Urothelium cell line (cell line): ENCODE measurements at places on chromosomes 3 and 15.
A peak's percentile ranks its signal among the peaks of the same experiment; 100 is the strongest.

DNA sequence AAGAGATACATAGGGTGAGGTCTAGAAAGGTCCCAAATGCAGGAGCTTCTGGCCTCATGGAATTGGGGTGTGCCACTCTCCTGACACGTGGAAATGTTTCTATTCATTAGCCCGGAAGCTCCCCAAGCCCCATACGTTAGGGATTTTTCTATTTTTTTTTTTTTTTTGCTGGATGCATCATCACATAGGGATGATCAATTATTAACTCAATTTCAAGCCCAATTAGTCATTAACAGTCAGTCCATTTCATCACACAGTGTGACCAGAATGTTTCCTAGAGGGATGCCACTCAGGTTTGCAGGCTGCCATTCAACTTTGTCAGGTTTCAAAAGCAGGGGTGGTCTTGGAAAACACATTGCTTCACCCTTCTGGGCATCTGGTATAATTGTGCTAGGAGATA is 40.7 kb upstream of the MKRN3 start:
- DNase-seq = no peak

DNA sequence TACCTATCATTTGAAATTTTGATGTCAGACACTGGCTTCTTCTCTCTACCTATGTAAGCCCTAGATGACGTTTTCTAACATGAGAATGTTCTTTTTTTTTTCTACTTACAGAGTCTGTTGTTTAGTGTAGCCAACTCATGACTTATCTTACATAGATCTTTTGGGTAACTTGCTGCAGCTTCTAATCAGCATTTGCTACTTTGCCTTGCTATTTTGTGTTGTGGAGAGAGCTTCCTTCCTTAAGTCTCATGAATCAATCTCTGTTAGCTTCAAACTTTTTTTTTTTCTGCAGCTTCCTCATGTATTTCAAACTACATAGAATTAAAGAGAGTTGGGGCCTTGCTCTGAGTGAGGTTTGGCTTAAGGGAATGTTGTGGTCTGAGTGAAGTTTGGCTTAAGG is 568.7 kb upstream of the BCHE start:
- no peak for DNase-seq

DNA sequence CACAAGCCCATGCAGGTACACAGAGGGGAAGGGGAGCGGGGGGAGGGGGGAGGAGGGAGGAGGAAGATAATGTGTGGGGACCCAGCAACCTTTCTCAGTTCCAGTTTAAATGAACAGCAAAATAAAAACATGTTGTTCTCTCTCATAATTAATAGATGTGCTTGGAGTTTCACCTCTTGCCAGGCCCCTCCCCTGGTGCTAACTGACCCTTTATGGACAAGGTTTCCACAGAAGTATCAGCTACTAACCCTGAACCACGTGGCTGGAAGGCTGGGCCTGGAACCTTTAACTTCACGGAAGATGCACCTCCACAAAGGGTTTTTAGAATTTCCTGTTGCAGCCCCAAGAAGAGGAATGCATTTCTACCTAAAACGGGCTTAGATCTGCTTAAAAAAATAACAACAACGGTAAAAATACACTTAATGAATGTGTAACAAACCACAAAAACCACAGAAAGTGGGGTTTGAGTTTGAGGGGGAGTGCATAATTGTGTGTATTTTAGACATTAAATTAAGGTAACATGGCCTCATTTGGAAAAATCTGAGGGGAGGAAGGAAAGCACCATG is 14.8 kb upstream of the SMAD3 start:
- no peak for DNase-seq

DNA sequence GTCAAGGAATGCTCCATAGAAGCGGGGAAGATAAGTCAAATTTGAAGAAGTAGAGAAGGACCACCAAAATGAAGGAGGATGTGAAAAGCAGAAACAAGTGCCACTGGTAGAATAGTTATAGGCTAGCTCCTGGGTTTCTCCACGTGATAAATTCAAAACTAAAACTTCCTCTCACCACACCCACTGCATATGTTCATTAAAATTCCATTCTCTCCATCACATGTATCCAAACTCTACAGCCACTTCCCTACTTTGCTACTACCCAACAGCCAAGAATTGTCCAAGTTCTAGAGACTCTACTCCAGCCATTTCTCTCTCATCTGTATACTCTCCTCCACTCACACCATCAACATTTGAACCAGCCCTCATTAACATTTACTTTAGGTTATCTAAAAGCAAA is 60.5 kb downstream of the COL8A1 start:
- no peak for DNase-seq

DNA sequence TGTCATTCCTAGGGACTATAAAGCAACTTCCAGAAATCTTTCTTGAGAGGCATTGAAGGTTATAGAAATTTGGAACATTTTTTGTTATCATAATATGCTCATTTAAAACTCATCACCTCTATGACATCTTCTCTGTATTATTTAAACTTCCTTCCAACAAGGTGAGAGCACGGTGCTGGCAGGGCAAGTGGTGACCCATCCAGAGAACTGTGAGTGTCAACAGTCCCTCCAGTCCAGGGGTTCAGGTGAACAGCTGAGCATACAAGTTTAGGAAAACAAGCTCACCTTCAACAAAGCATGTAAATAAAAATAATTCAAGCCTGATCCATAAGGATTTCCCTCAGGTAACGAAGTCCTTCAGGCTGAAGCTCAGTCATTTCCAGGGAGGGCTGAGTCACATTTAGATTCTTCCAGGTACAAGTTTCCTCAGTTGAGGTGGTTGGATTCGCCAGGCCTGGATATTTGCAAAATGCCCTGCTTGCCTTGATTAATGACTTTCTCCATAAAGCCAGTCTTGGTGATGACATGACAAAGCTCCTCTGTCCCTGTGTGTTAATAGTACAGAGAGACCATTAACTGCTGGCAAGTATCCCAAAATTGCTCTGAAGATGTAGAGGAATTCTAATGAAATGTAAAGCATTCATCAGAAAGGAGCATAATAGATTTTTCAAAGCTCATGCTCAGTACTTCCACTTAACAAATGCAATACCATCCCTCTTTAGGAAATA is 263.6 kb upstream of the GADL1 start:
- no peak for DNase-seq

GRCh38 chr3:117238806-117239205 is 529.2 kb downstream of the TUSC7 start:
- no peak for DNase-seq

DNA sequence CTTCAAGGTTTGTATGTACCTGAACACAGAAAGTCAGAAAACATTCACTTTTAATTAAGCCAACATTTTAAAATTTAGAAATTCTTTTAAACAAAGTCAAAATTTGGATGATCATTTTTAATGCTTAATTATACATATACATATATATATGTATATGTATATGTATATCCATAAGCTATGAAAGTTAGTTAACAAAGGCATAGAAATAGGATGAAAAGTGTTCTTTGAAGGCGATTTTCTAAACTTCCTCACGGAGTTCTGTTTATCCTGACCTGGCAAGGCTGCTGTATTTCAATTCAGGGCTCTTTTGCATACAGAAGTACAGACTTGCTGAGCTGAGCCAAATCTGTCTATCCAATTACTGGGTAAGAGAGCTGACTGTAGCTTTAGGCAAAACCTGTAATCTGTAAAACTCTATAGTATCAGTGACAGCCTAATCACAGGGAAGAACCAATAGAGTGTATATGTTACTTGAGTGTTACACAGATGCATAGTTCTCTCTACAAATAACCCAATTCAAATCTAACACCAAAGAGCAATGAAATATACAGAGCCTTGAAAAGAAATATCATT is 32.1 kb upstream of the THRB start:
- no peak for DNase-seq

GRCh38 chr3:144275005-144275404 is 303.4 kb downstream of the DIPK2A start:
- DNase-seq = no peak

DNA sequence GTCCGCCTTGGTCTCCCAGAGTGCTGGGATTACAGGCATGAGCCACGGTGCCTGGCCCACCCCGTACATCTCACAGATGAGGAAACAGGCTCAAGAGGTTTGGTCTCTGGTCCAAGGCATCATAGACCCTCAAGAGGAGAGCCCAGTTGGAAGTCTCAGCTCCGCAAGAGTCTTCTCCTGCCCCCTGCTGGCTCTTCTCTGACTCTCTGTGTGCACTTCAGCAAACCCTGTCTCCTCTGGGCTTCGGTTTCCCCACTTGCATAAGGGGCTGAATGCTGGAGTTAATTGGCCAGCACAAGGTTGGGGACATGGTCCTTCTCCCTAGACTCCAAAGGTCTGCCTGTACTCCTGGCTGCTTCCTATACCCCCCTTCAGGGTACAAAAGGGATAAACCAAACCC is 3.9 kb downstream of the MST1R start:
- DNase-seq = no peak

DNA sequence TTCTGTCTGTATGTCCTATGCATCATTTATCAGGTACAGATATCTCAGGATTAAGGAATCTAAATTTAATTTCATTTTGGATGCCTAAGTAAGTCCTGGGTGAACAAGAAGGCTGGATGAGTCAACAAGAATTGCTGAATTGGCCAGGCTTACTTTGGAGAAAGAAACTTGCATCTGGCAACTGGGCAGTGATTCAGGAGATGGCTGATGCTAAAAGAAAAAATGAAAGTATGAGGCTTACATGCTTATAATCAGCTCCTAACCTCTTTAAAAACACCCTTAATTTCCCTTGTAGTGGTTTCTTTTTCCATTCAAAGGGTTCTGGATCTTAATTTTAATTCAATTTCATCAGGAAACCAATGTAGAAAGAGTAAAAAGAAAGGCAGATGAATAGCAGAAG is 228.8 kb upstream of the PEX5L start:
- no peak for DNase-seq

GRCh38 chr3:27666708-27667107 is 55.4 kb downstream of the EOMES start:
- DNase-seq = no peak

GRCh38 chr3:175940881-175941280 is 1081.7 kb downstream of the NAALADL2 start:
- DNase-seq = no peak

- no peak for DNase-seq
Measured at GRCh38 chr3:125693887-125694286, 98.6 kb upstream of the OSBPL11 start.

DNA sequence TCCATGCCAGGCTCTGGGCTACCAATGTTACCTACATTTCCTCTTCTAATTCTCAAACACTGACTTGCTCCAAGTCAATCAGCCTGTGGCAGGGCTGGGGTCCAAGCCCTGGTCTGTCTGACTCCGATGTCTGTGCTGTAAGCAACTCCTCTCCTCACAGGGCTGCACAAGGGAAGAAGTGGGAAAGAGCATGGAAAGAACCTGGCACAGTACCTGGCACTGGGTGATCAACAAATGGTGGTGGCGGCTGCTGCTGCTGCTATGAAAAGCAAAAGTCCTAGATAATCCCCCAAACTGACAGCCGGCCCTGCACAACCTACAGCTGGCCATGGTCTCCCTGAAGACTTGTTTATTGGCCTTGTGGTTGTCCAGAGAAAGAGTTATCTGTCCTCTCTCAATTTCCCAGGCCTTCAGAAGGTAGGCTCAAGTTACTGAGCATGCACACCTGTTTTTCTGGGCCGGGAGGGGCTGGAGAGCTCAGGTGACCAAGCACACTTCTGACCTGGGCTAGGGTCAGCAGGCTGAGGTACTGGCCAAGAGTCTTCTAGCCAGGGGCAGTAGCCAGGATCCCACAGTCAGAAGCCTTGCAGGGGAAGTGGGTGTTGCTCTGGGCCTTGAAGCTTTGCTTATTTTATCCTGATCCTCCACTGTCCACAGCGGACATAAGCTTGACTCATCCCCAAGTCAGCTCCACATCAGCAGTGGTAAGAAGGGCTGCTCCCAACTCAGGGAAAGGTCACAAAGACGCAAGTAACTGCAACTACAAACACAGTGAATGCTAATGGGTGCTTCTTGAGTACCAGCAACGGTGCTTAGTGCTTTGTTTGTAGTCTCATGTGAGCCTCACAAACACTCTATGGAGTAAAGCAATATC is 35.3 kb upstream of the KY start:
- no peak for DNase-seq

GRCh38 chr15:65916664-65917406 is 47.5 kb downstream of the RAB11A start:
- peak; percentile 57 for DNase-seq

DNA sequence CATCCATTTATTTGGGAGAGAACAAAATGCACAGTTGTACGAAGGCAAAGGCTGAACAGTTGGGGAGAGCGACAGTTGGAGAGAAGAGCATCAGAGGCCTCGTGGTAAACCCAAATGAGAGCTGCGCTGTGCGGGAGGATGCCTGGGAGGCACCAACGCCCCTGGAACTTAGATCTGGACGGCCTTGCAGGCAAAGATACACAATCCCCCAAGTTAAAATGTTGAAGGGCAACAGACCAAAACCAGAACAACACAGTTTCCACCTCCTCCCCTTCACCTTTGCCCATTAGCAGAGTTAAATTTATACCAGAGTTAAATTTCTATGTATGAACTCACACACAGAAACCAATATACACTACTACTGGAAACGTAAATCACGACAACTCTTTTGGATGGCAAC is 339.6 kb downstream of the RORA start:
- DNase-seq = no peak

DNA sequence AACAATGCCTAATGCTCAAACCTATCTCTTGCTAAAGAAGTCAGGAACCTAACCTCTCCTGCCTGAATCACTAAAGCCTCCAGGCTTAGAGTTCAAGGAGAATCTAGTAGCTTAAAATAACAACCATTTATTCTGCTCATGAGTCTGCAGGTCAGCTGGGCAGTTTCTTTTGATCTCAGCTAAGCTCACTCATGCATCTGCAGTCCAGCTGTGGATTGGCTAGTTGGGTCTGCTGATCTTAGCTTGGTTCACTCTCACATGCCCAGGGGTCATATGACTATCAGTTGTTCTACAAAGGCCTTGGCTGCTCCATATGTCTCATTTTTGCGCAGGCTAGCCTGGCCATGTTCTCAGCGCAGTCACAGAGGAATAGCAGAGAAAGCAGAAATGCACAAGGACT is 109.2 kb upstream of the STT3B start:
- no peak for DNase-seq

- no peak for DNase-seq
Measured at GRCh38 chr3:13420831-13421765, 976 bp upstream of the NUP210 start.

DNA sequence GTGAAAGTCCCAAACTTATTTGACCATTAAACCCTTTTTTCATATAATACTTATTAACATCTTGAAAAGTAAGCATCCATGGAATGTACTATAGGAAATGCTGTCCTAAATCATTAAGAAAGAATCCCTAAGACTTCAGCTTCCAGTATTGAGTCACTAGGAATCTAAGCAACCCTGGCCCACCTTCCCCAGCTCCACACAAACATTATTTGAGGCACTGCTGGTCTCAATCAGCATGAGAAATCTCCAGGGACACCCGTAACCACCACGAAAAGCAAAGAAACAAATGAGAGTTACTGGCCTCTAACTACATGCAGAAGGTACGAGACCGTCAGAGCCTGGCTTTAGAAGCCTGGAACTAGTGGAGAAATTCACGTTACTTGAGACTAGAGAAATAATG is 68.2 kb downstream of the POLQ start:
- DNase-seq = no peak

- DNase-seq = no peak
Measured at GRCh38 chr15:66965201-66965900, 100.1 kb upstream of the SMAD3 start.
